Esophagus squamous epithelium (tissue), 5 donors: ENCODE measurements at places on chromosomes 3 and 15.

DNA sequence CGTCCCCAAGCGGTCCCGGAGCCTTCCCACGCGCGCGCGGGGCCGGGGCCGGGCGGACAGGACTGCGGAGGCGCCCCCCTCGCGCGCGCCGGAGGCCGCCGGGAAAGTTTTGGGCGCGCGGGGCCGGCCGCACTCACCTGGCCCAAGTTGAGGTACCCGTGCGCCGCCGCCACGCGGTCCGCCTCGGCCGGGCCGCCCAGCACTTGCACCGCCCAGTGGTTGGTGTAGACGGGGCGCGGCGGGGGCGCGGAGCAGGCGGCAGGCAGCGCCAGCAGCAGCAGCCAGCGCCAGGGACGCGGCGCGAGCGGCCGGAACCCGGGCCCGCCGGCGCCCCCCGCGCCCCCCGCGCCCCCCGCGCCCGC, 289 bp downstream of the PCSK6 start:
- DNase-seq = no peak

- DNase-seq = no peak
Measured at GRCh38 chr15:22850055-22850454, 11.6 kb downstream of the NIPA2 start.

DNA sequence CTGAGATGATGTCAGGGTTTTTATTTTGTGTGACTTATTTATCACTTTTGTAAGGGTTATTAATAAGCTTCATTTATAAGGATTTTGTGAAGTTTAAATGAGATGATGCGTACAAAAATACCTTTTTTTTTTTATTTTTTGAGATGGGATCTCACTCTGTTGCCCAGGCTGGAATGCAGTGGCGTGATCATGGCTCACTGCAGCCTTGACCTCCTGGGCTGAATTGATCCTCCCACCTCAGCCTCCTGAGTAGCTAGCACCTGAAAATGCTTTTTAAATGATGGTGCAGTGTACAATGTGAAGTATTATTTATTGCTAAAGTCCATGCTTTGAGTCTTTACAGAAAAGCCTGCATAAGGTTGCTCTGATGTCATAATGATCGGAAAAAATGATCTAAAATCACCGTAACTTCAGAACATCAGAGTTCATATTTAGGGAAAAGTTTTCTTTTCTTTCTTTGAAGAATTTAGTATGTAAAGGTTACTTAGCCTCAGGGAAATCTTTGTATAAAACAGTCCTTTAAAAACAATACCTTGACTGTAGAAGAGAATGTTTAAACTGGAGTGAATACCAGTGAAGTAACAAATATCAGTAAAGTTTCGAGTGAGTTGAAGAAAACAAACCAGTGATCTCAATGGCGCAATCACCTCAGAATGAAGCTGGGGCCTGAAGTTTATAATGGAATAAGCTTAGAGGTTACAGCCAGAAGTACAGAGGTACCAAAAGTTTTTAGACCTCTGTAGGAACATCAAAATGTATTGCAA, 29.7 kb downstream of the TCF12 start:
- DNase-seq = no peak

DNA sequence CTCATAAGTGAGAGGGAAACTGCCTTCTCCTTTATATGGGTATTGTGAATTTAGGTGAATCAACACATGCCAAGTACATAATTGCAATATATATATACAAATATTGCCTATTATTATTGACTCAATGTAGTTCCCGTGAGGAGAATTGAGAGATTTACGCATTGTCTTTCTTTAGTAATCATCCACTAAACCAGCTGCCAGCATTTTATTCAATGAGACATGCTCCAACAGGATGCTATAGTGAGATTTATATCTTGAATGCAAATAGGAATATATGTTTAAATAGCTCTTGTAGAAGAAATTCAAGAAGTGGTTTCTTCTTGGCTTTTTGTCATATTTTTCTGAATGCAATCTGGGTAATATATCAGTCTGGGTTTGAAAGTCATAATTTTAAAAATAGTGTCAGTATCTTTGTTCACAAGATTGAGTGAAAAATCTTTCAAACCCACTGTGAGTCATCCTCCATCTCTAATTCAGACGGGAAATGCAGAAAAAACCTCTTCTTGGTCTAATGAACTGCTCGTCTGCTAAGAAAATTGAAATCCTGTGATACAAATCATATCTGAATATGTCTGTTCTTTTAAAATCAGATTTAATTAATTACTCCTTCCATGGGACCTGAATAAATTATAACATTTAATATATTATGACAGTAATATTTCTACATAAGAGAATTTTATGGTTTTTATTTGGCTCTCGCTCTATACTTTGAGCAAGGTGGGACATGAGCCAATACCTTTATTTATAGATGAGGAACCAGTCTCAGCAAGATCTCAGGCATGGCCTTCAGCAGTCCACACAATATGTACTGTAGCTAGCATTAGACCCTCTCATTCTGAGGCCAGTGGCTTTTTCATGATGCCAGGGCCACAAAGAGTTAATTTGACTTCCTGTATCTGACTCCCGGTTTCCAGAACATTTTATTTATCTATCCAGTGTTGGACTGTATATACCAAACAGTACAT, 516.0 kb downstream of the GABRG3 start:
- no peak for DNase-seq

- DNase-seq = no peak
Measured at GRCh38 chr3:147616998-147617619, 207.9 kb downstream of the ZIC1 start.

GRCh38 chr3:21517184-21517583, 233.8 kb downstream of the ZNF385D start:
- no peak for DNase-seq

- DNase-seq = no peak
Measured at GRCh38 chr15:70083418-70083817, 14.3 kb downstream of the TLE3 start.

DNA sequence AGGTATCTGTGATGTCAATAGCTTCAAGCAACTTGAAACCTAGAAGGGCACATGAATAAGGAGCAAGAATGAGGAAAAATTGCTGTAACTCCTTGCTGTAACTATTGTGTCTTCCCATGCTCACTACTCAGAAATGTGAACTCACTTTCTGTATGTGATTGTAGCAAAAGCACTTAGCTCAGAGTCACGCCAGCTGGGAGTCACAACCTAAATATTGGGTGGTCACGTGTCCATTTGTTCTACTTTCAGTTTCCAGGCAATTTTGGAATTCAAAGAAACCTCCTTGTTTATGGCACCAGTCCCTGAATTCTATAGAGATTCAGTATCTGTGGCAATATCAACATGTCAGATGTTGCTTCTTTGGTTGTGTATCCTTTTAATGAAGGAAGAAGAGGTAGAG, 241.6 kb upstream of the AZI2 start:
- no peak for DNase-seq
